Hippocampal formation (tissue), 2 donors: ENCODE measurements at places on chromosomes 6 and 20.

GRCh38 chr20:48626226-48626937, 201.4 kb downstream of the PREX1 start:
- no peak for DNase-seq

DNA sequence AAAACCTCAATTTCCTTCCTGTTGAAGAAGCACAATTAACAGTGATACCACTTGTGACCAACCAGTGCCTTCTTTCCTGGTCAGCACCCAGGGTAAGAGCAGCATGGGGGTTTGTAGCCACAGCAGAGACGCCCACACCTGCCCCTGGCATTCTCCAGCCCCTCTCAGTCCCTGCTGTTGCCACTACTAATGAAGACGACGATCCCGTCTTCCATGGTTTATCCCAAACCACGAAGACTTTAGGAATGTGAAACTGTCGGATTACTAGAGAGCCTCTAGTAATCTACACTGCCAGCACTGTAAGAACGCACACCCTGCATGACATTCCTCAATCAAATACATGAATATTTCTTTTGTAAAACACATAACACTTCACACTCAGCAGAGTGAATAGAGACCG, 60.0 kb downstream of the GINS1 start:
- DNase-seq = no peak

DNA sequence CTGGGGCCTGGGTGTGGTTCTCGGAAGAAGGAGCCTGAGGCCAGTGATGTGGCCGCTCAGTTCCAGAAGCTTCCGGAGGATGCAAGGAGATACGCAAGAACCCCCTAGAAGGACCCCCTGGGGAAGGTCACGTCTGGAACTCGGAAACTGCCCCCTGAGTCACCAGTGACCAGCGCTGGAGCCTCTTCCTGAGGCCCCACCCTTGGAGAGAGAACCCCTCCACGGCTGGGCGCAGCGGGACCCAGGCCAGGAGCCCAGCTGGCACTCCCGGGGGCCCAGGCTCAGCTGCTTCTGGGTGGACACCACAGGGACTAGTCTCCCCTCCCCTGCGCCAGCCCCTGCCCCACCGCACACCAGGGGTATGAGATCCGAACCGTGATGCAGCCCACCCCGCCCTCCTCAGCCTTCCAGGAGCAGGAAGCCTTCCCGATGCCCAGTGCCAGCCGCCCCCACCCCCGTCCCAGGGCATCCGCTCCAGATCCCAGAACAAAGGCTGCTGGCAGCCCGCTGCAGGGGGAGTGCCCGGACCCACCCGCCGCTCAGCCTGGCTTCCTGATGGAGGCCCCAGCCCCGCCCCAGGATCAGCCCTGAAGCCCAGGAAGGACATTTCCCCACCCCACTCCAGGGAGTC, 7.5 kb downstream of the LAMA5 start:
- DNase-seq = no peak

DNA sequence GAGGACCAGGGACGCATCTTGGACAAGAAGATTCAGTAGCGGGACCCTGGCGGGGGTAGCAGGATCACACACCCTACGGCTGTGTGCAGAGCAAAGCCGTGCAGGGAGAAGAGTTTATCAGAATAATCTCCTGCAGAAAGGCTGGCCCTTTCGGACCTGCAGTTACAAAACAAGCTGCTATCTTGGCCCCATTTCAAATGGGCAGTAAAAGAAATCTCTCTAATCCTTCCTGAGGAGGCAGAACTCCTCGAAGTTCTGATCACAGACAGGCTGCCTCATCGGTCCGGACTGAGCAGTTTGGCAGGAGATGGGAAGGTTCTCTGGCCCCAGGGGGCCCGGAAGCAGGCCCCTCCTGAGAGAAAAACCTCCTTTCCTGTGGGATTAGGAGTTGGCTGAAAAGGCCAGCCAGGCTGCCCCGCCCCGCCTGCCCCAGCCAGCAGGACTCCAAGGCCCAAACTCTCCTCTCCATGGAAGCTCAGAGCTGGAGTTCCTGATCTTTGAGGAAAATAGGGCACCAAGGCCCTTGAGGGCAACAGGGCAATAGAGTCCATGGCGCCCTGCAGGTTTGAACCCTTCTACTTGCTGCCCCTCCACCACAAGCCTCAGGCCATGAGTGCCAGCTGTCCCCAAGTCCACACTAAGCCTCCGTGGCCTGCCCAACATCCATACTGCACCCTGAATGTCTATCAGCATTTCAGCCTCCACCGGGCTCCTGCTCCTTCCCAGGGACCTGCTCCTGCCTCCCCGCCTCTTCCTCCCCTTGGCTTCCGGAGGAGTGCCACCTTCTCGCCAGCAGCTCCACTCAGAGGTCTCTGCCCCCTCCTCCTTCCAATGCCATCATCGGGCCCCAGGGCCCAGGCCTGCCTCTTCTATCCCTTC, 141.3 kb downstream of the PREX1 start:
- DNase-seq = no peak

DNA sequence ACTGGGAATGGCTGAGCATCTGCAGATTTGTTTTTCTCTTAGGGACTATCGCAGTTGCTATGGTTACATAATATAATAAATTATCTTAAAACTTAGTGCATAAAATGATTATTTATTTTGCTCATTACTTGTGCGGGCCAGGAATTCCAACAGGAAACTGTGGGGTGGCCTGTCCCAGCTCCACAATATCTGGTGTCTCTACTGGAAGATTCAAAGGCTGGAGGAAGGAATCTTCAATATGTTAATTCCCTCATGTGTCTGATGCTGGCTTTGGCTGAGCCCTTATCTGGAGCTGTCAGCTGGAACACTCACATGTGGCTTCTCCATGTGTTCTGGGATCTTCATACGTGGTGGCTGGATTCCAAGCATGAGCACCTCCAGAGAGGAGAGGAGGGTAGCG, 23.9 kb upstream of the B3GAT2 start:
- DNase-seq = no peak

- DNase-seq = no peak
Observed at GRCh38 chr6:69825904-69826303, 29.1 kb upstream of the LMBRD1 start.

DNA sequence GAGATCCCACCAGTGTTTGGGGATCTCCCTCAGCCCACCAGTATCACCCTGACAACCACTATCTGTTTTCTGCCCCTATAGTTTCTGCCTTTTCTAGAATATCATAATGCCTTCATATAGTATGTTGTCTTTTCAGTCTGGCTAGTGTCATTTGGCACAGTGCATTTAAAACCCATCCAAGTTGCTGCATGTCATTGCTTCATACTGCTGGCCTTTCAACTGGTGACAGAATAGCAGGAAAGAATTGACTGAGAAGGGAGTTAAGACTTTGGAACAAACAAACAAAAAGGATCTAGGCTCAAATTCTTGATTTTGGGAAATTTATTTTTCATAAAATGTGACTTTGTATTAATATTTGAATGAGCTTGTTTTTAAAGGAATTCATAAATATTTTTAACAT, 4.5 kb downstream of the LMBRD1 start:
- DNase-seq = peak; percentile 12

DNA sequence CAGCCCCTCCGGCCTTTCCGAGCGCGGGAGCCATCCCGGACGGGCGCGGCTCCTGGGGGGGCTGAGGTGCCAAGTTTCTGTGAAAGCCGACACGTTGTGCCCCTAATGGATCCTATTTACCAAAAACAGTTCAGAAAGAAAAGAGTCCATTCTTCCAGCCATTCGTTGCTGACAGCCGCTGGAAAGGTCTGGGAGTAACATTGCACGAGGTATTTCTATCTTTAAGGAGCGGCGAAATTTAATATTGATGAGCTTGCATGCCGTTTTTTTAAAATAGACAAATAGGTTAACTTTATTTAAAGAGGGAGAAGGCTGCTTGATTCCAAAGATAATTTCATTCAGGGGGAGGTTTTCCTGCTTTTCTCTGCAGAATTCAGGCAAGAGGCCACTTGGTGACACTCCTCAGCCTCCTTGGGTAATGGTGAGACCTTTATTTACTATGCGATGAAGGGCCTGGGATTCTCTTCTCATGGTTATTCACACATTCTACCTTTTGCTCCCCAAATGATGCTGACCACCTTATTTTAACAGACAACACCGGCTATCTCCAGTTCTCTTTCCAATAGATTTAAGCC, 988 bp downstream of the TIAM2 start:
- DNase-seq = no peak
